ENCODE measurements at places on chromosomes 4 and X. TPM values are rescaled to one million over a fixed set of nuclear protein-coding genes. Genes with fewer than 3 reads are reported as not detected.

DNA sequence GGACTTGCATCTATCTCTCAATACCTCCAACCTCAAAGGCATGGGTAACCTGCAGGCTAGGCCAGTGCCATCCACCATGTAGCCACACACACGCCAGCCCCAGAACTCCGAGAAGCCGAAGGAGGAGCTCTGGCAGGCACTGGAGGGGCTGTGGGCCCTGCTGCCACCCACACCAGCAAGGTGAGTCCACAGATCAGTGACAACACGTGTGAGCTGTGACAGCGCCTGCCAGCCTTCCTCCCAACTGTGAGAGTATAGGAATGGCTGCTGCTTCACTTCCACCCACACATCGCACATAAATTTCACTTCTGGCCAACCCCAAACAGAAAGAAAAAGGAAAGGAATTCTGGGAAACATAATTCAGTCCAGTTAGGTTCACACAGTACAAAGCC is 422.6 kb downstream of the BCOR start:
- DNase-seq, result no peak

DNA sequence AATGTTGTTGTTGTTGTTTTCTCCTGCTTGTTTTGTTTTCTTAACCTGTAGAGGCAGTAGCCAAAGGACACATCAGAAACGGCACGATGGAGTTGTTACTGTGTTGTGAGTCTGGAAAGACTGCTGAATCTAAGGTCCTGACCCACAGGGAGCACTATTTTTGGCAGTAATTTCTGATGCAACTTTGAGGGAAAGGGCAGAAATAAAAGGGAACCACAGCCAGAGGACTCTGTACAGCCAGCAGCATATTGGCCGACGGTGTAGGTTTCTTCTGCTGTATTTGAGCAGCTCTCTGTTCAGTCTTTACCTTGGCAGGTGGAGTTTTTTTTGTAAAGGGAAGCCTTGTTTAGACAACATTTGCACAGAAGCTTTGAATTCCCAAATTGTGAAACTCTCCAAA is 203.0 kb upstream of the GPR101 start:
- DNase-seq, result no peak

GRCh38 chr4:11344916-11345315 is 83.8 kb downstream of the HS3ST1 start:
- no peak for DNase-seq

DNA sequence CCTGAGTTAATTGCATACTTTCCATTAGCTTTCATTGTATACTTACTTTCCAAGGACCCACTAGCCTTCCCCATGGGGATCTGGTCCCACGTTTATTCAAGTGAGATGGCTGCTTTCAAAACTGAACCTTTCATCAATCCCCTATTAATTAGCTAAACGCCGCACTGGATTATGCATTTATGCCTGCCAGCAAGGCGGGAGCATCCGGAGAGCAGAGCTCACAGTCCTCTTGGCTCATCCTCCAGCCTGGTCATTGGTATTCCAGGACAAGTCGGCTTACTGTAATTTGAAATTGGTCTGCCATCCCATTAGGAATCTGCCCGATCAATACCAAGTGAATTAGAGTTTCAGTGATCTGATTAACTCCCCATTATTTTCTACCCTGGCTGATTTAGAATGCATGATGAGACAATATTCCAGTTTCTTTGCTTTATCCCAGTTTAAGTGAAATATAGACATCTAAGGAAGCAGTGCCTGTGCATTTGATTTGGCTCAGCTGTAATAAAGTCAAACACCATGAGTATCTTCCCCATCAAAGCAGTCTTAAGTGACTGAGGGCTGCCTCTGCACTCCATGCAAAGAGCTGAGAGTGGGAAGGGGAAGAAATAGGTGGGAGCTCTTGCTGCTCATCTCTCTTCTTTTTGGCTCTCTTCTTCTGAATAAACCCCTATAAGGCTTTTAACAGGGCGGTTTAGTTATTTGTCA is 411.4 kb downstream of the GPAT3 start:
- no peak for DNase-seq

GRCh38 chr4:25702848-25703247 is 47.2 kb downstream of the SLC34A2 start:
- peak; percentile 67 for DNase-seq

DNA sequence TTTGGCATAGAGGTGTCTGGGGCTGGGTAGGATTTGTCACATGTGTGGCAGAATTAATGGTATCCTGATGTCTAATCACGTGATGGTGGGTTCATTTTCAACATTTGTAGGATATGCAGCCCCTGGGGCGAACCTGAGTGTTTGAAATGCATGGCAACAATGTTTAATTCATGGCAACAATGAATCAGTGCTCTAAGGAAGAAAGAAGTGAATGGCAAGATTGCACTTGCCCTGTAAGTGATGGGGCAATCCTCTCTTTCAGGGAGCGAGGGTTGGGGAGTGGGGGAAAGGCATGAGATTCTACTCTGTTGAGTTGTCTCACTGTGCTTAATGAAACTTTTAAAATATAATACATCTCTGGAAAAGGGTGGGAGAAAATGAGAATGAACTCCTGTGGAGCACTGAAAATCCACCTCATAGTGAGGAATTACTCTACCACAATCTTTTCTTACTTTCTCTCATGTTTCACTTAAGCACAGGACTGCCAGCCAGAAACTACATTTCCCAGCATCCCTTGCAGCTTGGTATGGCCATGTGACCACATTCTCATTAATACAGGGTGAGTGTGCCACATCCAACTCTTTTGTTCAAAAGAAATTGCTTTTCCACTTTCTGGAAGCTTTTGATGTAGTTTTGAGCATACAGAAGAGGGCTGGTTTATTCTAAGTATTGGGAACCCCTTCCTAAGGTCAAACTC is 64.0 kb upstream of the PGM2 start:
- peak; percentile 36 for DNase-seq

GRCh38 chr4:8092282-8092681 is 66.3 kb downstream of the ABLIM2 start:
- DNase-seq, result no peak

- no peak for DNase-seq
Measured at GRCh38 chr4:38858097-38858420, 1.4 kb upstream of the TLR6 start.

- no peak for DNase-seq
Measured at GRCh38 chr4:114026447-114026846, 47.0 kb upstream of the ARSJ start.

DNA sequence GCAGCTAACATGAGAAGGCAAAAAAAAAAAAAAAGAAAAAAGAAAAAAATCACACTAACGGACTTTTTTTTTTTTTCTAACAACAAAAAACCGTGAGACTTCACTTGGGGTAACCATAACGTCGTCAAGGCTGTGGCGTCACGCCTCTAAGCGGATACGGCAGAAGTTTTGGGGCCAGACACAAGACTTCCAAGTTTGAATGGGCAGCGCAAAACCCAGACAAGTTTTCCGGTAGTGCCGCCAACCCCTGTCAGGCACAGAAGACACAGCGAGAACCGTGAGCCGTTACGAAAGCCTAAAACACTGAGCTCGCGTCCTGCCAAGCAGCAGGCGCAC is 556 bp upstream of the SMARCA5 start:
- DNase-seq, result no peak

DNA sequence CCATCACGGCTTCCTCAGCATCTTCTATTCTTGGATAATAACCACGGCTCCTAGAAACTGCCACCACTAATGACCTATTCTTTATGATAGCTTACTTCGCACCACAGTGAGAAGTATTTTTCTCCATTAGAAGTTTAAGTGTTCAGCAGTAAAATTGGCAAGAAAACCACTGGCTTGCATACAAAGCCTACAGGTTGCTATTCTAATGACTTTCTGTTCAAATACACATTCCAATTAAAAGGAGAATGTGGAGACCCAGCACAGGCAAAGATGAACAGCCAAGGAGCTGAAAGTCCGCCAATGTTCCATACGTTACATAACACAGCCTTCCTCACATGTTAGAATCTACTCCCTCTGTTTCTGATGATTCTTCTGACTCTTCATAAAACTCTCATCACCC is 875.0 kb upstream of the PRKX start:
- DNase-seq, result no peak

DNA sequence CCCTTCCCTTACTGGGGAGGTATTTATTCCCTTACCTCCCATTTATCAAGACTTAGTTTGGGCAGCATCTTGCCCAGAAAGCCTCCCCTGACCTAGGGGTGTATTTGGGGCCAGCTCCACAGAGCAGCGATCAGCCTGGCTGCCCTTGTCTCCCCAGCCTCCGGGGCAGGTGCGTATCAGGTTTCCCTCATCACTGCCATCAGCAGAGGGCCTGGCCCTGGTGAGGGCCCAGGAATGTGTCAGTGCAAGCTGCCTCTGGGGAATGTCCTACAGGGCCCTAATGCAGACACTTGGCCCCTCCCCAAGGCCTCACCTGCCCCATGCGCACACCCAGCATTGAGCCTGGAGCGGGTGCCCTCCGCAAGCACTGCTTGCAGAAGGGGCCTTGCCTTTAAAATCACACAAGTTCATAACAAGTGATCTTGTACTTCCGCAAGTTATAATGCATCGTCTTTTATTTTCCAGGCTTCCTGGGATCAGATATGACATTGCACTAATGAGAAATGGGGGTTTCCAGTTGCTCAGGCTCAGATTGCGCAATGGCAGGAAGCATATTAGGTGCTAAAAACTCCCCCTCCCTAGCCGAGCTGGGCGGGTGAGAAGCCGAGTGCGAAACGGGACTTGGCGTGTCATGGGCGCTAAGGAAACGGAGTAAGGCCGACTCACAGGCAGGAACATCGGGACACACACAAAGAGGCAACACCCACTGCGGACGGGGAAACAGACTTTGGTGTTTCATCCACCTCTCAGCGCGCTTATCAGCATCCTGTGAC is 25.4 kb upstream of the AFAP1 start:
- DNase-seq, result peak; percentile 71

GRCh38 chr4:144409525-144409924 is 236.4 kb upstream of the HHIP start:
- DNase-seq, result no peak

DNA sequence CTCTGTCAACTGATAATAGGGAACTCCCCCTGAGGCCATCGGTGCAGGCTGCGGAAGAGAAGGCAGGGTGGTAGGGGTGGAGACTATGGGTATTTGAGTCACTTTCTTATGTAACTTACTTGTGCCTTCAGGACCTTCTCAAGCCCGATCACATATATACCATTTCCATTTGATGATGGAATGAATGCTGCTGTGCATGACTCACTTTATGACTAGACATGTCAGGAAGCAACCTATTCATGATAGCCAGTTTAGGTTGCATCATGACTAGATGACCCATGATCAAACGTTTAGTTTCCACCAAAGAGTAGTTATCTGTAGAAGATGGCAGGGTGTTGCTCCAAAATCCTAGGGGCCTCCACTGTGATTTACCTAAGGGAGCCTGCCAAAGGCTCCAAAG is 435.5 kb downstream of the DTHD1 start:
- DNase-seq, result no peak

DNA sequence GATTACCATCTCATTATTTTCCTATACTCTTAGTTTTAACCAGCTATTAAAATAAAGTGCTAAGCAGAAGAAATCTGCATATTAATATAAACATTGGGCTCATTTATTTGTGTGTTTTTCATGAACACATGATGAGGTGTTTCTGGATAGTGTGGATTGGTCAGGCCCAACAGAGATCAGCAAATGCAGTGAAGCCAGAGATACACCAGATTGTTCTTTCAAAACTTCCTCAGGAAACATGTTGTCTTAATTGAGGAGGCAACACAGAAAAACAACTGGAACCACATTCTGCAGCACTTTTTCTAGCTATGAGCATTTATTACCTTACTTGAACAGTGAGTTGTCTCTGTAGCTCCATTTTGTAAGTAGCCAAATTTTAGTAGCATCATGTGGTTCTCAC is 69.9 kb downstream of the PALLD start:
- DNase-seq, result no peak

- DNase-seq, result no peak
Measured at GRCh38 chr4:53671757-53672156, 80.5 kb upstream of the LNX1 start.

GRCh38 chr4:473570-474457 is 25.1 kb downstream of the ZNF721 start:
- DNase-seq, result peak; percentile 99

DNA sequence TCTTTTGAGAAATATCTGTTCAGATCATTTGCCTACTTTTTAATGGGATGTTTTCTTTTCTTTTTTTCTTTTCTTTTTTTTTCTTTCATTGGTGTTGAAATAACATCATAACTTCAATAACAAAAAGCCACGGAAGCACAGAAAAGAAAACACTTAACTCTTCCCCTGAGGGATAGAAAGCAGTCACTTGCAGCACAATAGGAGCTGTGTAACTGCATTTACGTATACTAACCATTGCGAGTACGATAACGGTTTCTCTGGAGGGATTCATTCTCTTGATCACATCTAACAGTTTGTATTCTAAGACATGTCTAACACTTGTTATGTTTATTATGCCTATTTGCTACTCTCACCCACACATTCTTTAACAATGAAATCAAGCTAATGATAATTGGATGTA is 27.3 kb downstream of the C4orf46 start:
- no peak for DNase-seq

DNA sequence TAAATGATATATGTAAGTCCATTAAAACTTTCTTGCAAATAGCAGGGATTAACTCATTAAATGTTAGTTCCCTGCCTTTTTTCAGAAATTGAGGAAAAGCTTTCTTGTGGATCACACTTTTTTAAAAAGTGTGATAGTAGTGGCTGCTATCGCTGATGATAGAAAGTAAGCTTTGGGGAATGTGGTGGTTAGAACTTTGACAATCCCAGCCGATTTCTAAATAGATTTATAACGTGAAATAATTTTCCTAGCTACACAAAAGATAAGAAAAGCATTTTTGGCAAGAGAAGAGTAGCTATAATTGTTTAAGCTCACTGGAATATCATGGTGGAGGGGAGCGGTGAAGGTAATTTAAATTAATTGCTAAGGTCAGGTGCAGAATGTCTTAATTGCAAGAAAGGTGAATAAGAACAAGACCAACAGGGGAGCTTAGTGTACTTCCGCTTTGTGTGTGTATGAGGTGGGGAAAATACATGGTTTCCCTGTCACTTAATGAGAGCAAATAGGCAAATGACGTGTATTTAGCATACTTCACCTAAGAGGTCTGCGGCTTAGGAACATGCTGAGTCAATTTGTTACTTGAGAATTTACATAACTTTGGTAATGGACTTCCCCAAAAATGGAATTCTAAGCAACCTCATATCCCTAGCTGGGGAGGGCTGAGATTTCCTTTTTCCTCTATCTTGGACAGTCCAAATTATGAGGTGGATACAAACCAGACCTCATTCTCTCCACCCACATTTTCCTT is 11.7 kb upstream of the IL21 start:
- DNase-seq, result peak; percentile 47

DNA sequence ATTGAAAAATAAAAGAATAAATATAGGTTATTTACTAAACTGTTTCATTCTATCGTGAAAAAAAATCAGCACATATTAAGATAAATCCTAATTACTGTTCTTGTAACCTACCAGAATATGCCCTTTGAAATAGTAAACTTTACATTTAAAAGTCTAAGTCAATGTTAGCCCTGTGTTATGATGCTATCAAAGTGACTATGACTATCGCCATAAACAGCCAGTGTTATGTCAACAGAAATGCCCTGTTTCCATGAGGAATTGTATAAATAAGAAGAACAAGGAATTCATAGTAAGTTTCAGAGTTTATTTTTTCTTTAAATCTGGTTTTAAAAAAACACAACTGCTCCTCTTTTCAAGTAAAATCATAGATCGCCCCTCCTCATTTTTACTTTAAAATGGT is 11.4 kb downstream of the NR3C2 start:
- DNase-seq, result no peak

- no peak for DNase-seq
Measured at GRCh38 chr4:40417941-40418340, 82.8 kb downstream of the CHRNA9 start.

The MTTP gene
- total RNA-seq, result under 0.01 TPM

The FAM47A gene
- total RNA-seq, result not detected

The PRR32 gene
- total RNA-seq, result not detected

The EGFL6 gene
- not detected for total RNA-seq

The ODAPH gene
- total RNA-seq, result not detected

The PRDM5 gene
- 12.8 TPM for total RNA-seq

The MAGEB1 gene
- total RNA-seq, result not detected
